ENCODE measurements at places on chromosomes 6 and 20.

DNA sequence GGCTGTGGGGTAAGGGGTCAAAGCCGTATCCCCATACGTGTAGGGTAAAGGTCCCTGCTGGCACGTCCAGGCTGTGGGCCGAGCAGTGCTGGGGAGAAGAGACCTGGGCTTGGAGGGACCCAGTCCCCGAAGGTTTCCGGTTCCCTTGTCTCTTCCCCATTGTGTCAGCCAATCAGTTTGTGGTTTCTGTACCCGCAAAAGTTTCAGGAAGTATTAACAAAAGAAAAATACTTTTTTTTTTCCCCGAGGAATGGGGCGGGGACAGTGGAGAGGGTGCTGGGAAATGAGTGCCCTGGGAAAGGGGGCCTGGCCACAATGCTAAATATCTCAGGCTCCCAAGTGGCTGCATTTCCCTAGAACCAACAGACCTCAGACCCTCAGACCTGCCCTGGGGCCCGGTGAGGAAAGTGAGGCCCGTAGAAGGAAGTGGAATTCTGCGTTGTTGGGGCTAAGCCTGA, 15.2 kb upstream of the AMD1 start:
- no peak for DNase-seq

DNA sequence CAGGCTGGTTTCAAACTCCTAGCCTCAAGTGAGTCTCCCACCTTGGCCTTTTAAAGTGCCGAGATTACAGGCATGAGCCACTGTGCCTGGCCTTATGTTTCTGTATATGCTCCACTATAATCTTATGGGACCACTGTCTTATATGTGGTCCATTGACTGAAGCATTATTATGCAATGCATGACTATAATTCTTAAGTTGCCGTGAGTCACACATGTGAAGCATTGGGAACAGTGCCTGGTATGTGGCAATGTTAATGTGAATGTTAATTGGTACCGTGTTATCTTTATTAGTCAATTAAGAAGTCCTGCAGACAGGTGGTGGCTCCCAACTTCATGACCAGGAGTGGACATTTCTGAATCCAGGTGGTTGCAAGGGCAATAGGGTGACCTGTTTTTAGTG, 14.7 kb upstream of the ASXL1 start:
- no peak for DNase-seq

DNA sequence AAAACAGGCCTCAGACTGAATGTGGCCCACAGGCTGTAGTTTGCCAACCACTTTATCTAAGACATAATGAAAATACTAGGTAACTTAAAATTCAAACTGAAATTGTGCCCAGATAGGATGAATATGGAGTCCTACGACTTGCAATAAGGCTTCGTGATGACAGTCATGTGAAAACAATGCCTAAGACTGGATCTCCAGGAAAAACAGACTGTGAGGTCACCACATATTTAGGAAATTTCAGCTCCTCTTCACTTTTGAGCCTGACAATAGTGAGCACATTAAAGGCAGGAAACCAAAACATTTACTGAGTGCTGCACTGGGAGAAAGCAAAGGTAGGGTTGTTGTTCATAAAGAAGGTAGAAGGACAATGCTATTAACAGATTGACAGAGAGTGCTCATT, 50.0 kb downstream of the RTN4IP1 start:
- no peak for DNase-seq

DNA sequence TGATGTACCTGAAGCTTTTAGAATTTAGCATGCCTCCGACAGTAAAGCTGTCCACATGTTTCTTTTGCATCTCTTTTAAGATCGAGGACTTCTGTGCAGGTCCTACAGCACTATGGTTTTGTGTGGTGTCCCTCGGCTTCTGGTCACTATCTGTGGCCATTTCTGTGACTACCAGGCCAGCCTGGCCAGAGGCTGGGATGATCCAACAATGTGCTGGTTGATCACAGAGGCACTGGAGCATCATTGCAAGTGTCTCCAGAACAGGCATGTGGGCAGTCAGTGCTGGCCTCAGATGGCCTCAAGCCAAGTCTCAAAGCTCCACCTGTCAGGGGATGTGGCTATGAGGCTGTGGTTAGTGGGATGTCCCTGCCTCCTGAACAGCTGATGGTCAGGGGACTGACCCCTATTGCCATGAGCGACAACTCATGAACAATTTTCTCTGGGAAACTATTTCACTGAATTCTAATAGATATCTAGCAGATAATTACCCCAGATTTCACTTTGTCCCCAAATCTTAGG, 136.6 kb downstream of the SYNDIG1 start:
- no peak for DNase-seq

DNA sequence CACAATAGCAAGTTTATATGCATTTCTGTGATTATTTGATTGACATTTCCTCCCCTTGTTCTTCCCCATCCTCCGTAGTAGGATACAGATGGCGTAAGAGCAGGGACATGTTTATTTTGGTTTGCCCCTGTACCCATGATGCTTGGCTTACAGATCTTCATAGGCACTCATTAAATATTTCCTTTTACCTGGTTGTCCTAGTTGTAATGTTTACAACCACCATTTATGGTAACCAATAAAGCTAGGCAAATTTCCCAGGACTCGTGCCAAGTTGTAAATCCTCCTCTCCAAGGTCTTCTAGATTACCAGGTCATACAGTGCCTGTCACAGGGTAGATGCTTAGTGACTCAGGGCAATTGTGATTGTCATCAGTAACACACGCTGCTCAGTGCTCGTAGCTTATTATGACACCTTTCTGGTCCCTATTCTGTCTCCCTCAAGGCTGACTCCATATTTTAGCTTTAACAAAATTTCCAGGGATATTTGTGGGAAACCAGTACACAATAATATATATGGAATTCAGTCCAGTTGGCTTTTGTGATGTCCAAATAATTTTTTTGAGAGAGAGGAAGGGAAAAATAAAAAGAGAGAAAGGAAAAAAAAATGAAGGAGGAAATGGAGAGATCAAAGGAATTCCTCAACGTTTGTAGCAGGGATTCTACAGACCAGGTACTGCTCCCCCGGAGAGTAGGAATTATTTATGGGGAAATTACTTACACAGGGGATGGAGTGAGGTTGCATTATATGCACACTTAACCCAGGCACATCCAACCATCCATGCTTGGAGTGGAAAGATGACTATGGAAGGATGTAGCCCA, 24.6 kb downstream of the CYP24A1 start:
- no peak for DNase-seq

DNA sequence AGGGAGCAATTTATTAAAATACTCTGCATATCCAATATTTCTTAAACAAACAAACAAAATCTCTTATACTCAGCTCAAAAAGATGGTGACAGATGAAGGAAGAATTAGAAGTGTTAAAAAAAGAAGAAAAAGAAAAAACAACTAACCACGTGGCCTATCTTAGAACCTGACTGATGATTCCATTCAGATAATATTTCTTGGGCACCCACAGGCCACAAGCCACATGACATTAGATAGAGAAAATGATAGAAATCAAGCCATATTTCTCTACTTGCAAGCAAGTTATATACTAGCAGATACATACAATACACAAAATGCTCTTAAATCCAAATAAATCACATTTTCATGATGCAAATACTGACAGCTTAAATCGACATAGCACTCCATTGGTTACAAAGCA, 14.5 kb upstream of the RAMACL start:
- no peak for DNase-seq

- no peak for DNase-seq
Observed at GRCh38 chr20:17806739-17807441, 107.1 kb downstream of the BANF2 start.

- no peak for DNase-seq
Observed at GRCh38 chr6:54111341-54112045, at the start of gene MLIP. Gene MLIP (plus strand): TSS chr6:54111443. CDS start chr6:54111480, 37 bp downstream.

DNA sequence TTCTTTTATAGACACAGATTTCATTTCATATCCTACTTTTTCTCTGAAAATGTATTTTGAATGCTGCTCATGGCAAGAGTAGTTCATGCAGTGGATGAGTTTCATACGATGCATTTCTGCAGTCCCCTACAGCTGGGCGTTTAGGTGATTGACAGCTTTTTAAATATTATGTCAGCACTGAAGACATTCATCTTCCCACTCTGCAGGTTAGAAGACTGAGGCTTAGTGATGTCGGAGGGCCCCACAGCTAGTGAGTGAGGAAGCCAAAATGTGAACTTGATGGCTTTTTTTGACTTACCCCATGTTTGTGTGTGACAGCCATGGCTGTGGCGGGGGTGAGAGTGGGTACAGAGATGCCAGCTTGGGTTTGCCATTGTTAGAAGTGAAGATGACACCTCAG, 33.5 kb downstream of the MYH7B start:
- DNase-seq: no peak

GRCh38 chr6:19354181-19354580, 483.0 kb upstream of the ID4 start:
- DNase-seq: no peak

GRCh38 chr6:90918361-90918760, 331.5 kb upstream of the MAP3K7 start:
- no peak for DNase-seq

GRCh38 chr6:130625825-130626527, 201.2 kb upstream of the SMLR1 start:
- no peak for DNase-seq

DNA sequence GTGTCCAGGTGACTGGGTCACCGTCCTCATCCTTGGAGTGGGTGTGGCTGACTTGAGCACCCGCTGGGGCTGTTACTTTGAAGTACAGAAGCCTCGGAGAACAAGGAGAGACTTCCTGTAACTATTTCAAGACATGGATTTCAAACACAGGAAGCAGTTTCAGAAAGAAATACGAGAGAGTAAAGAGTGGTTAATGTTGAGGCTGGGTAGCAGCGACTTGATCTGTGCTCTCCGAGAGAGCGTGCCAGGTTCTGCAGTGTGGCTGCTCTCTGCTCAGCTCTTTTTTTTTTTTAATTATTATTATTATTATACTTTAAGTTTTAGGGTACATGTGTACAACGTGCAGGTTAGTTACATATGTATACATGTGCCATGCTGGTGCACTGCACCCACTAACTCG, 17.5 kb upstream of the EFCAB8 start:
- no peak for DNase-seq

GRCh38 chr20:38126932-38127621, 38.0 kb downstream of the TGM2 start:
- DNase-seq: no peak

GRCh38 chr20:49386848-49387580, 95.5 kb downstream of the KCNB1 start:
- DNase-seq: no peak

DNA sequence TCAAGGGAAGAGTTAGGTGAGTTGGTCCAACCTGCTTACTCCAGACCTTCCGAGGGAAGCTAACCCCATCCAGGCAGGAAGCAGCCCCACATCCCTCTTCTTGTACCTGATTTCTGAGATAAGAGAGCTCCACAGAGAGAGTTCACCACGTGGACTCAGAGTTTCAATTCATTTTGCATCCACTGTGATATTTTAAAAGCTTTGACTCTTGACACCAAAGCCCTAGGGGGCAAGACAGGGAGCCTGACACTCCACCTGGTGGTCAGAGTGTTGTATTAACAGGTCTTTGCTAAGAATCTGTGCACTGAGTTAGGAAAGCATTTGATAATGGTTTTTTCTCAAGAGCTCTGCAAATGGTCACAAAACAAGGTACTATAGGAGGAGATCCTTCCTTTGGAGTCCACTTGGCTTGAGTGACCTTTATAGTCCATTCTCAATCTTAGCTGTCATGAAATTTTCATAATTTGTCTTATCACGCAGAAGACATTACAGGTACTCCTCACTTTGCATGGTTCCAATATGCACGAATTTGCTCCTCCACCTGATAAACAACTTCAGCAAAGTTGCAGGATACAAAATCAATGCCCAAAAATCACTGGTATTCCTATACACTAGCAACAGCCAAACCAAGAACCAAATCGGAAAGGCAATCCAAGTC, 56.2 kb upstream of the RIPOR2 start:
- DNase-seq: peak; percentile 50

- DNase-seq: no peak
Observed at GRCh38 chr6:56458324-56458884, 184.3 kb downstream of the DST start.

DNA sequence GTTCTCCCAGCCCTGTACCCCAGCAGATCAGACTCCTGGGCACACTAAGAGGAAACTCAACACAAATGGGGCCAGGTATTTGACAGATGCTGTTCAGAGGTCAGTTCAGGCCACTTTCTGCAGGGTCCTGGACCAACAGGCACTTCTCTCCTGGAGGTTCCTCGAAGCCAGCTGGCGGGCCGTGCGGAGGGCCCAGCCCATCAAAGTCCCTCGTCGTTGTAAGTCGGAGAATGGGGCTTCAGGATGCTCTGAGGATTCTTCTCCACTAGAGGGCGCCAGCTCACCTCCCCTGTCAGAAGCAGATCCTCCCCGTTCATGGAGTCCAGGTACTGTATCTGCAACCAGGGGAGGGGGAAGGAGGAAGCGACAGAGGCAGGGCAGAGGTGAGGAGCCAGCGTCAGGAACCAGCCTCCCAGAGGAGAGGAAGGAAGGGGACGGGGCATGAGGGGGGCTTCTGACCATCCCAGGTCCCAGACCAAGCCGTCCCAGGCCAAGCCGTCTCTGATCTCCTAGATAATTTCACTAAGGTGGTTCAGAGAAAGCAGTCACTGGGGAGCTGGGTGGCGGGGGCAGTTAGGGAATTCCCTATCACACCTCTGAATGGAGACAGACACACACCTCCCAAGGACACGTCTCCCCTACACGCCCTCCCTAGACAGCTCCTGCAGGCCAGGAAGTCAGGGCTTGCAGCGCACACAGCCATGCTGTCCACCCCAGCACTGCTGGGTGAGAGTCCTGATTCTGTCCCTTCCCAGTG, 11.7 kb upstream of the FAM83C start:
- DNase-seq: peak; percentile 82

GRCh38 chr20:23404196-23404595, 17.1 kb downstream of the NAPB start:
- DNase-seq: no peak

GRCh38 chr6:141426400-141426980, 706.2 kb upstream of the GJE1 start:
- DNase-seq: no peak

DNA sequence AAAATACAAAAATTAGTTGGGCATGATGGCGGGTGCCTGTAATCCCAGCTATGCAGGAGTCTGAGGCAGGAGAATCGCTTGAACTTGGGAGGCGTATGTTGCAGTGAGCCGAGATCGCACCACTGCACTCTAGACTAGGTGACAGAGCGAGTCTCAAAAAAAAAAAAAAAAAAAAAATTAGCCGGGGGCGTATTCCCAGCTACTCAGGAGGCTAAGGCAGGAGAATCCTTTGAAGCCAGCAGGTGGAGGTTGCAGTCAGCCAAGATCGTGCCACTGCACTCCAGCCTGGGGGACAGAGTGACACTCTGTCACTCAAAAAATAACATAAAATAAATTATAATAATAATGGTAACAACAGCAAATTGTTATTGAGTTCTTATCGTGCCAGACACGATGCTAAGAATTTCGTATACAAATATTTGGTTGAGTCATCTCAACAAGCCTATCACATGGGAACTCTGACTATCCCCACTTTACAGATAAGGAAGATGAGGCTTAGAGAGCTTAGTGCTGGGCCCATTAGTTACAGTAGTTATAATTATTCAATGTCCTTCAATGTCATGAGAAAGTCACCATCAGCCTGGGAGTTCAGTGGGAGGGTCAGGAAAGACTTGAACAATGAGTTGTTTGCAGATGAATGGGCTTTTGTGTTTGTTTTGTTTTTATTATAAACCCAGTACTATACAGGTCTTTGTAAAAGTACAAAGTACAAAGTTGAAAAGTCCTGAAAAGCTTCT, 19.4 kb downstream of the C6orf15 start:
- no peak for DNase-seq
